Fibroblast of villous mesenchyme (primary cell): ENCODE measurements at places on chromosomes 1 and 21. TPM values are rescaled to one million over a fixed set of nuclear protein-coding genes. Genes with fewer than 3 reads are reported as not detected.

GRCh38 chr1:234871710-234872271 is 256.8 kb downstream of the TOMM20 start:
- peak; percentile 92 for DNase-seq

- no peak for DNase-seq
Observed at GRCh38 chr1:219833214-219833815, 95.0 kb downstream of the SLC30A10 start.

DNA sequence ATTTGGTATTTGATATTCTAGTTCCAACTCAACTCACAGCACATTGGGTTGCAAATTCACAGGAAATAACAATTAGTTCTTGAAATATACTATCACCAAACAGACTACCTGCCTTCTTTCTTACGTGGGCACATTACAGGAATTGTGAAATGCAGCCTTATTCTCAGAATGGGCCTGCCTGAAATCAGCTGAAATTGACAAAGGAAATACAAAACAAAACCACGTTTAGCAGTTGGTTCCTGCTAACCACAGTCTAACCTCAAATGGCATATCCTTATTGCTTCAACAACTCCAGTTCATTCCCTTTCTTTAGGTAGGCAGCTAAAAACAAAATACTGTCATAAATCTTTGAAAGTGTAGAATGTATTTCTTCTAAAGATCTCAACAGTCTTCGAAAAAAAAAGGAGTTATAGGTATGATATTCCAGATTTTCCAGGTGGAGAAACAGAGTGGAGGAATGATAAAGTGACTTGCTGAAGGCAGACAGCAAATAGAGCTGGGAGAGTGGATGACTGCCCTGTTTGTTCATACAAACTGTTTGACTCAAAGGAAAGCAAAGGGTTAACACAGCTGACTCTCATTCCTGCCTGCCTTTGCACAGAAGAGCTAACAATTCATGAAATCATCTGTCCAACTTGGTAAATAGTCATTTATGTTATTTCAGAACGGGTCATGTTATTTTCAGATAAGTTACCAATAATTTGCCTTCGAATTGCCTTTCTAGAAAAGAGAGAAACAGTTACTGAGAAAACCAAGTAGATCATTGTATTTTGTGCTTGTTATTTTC is 1.6 kb upstream of the GREM2 start:
- DNase-seq: no peak

DNA sequence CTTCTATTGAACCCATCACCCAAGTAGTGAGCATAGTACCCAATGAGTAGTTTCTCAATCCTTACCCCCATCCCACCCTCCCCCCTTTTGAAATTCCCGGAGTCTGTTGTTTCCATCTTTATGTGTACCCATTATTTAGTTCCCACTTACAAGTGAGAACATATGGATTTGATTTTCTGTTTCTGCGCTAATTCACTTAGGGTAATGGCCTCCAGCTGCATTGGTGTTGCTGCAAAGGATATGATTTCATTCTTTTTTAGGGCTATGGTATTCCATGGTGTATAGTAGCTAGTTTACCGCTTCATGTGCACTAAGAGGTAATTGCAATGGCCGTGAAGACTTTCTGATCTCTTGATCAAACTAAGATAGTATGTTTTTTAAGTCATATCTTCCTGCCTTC is 107.5 kb upstream of the SERTAD4 start:
- peak; percentile 22 for DNase-seq

DNA sequence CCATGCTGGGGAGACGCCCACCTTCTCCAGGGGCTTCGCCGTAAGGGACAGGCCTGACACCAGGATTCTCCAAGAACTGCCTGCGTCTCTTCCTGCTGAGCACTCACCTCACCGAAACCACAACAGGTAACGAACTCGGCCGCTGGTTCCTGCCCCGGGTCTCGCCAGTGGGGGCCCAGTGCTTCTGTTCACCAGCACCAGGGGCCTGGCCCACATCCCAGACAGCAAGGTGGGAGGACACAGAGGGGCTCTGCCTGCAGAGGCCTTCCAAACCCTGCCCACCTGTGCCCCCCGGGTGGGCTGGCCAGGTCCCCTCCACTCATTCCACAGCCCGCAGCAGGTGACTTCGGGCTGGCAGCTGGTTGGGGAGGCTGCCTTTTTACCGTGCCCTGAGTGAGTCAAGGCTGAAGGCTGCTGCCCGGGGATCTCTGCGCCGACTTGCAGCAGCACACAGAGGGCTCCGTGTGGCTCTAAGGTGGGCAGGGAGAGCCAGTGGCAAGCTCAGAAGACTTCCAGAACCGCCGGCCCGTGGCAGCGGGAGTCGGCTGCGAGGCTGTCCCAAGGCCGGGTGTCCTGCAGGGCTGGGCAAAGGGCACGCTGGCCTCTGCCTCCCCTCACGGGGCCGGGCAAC is 14.7 kb upstream of the COL18A1 start:
- no peak for DNase-seq

DNA sequence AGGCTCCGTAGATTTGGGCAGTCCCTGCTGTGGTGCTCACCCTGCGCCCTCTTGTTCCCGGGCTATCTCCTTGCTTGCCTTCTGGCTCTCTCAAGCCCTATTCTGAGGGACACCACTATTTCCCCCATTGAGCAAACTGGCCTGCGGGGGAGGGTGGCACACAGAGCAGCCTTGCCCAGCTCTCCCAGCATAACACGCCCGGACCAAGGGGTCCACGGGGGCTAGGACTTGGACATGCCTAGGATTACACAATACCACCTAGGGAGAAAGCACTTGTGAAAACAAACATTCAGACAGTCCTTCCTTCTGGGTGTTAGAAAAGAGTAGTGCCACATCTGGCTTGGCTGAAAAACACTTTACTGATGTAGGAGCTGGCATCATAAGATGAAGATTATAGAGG is 7.4 kb downstream of the TADA1 start:
- DNase-seq: no peak

Gene OR2W3
- total RNA-seq: 0.86 and 0.97 TPM in 2 replicates

Gene RYR2
- total RNA-seq: not detected in 2 replicates

GRCh38 chr1:170126696-170127095 is 19.1 kb upstream of the NTMT2 start:
- DNase-seq: peak; percentile 79

Gene TFF2
- total RNA-seq: not detected in 2 replicates

GRCh38 chr1:157496121-157496526 is 56.2 kb downstream of the FCRL5 start:
- peak; percentile 35 for DNase-seq

GRCh38 chr1:55402671-55403464 is 187.7 kb upstream of the USP24 start:
- DNase-seq: no peak

Gene EDARADD
- 0.32 and 0.43 TPM in 2 replicates for total RNA-seq

DNA sequence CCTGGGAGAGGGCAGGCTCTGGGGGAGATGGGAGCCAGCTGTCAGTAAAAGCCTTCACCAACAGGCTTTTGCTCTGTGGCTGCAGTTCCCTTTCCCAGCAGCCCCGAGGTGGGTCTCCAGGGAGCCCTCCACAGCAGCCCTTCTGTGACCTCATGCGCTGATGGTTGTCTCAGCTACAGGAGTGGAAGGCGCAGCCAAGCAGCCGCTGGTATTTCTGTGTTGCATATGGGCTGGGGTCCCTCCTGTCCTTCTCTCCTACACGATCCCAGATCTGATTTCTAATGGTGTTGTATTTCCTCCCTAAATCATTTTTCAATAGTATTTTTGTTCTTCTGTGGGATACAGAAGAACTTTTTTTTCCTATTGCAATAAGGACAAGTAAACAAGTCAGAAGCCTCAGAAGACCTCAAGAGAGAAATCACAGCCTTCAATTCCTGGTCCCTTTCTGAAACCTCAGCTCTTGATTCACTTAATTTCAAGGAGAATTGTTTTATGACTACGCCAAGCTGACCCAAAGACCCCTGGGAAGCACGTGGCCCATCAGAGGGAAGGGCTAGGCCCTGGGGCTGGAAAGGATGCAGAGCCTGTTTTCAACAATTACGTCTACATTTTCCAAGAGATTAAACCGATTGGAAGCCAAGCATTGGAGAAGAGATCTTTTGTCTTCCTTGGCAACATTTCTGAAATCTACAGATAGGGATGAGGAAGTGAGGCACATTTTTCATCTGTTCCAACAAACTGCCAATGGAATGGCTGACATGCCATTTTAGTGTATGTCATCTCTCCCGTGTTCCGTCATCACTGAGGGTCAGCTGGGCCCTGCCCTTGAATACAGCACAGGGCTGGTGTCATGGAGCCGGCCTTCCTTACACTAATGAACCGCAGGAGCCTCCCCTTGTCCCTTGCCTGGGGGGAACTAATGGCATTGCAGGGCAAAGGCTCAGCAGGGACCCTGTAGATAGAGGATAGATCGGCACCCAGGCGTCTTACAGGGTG is 42.0 kb upstream of the SCCPDH start:
- DNase-seq: no peak

Gene LRRC39
- 0.32 TPM in 1 of 2 replicates, not detected in the other for total RNA-seq

- no peak for DNase-seq
Observed at GRCh38 chr1:167161242-167161641, 59.4 kb upstream of the POU2F1 start.

Gene PTAFR
- total RNA-seq: under 0.01 TPM in 2 replicates
